ENCODE measurements at places on chromosomes 2 and 18. TPM values are rescaled to one million over a fixed set of nuclear protein-coding genes. Genes with fewer than 3 reads are reported as not detected.

UPP2 gene
- not detected for total RNA-seq

MC2R gene
- total RNA-seq: not detected

OSBPL1A gene
- total RNA-seq: 103 TPM

CXCR1 gene
- 2.3 TPM for total RNA-seq

BUB1 gene
- 0.16 TPM for total RNA-seq

ZC3H8 gene
- 24.0 TPM for total RNA-seq

TBR1 gene
- not detected for total RNA-seq

HS1BP3 gene
- total RNA-seq: 12.6 TPM

PID1 gene
- 59.9 TPM for total RNA-seq

TMEM247 gene
- total RNA-seq: not detected

SAG gene
- total RNA-seq: not detected

All from subcutaneous adipose tissue (tissue), 4 donors.